Left renal pelvis (tissue), 4 donors: ENCODE measurements at places on chromosomes 16 and 17. TPM values are rescaled to one million over a fixed set of nuclear protein-coding genes. Genes with fewer than 3 reads are reported as not detected.

- DNase-seq, result no peak
Observed at GRCh38 chr16:63527404-63527803, 1491.2 kb upstream of the CDH8 start.

DNA sequence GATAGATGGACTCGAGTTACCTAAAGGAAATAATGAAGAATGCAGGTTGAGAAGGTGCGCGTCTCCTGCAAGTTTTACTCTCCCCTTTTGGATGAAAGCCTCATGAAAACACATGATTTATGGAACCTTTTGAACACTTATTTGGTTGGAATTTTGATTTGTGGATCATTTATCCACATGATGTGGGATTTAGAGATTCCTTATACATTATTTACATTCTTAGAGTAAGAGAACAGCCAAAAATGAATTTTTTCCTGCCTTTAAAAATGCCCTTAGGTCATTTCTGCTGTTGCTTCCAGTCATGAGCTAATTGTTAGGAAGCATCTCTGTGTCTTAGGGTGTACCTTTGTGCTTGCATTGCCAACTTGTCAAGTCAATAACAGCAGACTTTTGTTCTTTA is 99.9 kb downstream of the RPTOR start:
- DNase-seq, result no peak

DNA sequence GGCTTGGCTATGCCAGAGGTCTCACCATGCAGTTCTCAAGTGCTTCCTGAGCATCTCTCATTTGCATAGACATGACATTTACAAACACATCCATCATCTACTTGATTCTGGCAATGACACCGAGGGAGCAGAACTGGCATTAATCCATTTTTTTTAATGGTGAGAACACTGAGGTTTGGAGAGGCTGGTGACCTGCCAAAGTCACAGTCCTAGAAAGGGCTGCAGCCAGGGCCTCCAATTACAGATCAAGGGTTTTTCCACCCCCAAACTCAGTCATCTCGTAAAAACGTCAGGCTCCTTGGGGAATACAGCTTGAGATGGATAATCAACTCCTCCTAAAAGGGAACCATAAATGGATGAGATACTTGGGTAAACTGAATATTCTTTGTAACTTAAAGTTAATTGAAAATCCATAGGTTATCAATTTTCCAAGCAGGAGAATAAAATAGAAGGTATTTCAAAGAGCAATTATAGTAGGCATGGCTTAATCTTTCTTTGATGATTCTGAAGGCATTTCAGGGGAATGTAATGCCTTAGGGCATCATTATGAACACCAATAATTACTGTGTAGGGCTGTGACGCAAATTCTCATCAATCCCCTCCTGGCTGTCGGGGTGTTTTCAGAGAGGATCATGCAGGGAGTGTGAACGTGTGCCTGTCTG is 9.4 kb upstream of the MEOX1 start:
- DNase-seq, result no peak

DNA sequence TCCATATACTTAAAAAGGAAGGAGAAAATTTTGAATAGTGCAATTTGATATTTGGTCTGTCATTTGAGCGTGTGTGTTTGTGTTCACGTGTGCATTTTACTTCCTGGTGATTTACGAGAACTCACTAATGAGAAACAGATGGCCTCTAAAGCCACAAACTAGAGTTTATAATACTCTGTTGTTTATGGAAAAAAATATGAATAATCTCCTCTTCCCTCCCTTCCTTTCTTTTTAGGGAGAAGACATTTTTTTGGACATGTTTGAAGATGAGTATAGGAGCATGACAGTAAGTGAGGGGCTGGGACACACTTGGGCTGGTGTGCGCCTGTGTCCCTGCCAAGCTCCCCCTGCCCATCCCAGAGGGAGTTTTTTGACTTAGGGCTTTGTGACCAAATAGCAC is 102.7 kb downstream of the CLEC16A start:
- DNase-seq, result no peak

- DNase-seq, result no peak
Observed at GRCh38 chr16:11446566-11447119, 101.4 kb downstream of the RMI2 start.

Gene CPHXL2
- not detected for polyA plus RNA-seq

Gene CA5A
- 0.07 TPM for polyA plus RNA-seq

Gene WFDC1
- 3.2 TPM for polyA plus RNA-seq

Gene ENPP7
- 0.07 TPM for polyA plus RNA-seq
